ENCODE measurements at places on chromosomes 7 and 10.
A peak's percentile ranks its signal among the peaks of the same experiment; 100 is the strongest.

- no peak for ATAC-seq
These were observed 82.0 kb downstream of the FOXL3 start for GRCh38 chr7:371779-372545.

- no peak for ATAC-seq
These were observed 160.3 kb downstream of the SNX10 start for GRCh38 chr7:26451997-26452396.

DNA sequence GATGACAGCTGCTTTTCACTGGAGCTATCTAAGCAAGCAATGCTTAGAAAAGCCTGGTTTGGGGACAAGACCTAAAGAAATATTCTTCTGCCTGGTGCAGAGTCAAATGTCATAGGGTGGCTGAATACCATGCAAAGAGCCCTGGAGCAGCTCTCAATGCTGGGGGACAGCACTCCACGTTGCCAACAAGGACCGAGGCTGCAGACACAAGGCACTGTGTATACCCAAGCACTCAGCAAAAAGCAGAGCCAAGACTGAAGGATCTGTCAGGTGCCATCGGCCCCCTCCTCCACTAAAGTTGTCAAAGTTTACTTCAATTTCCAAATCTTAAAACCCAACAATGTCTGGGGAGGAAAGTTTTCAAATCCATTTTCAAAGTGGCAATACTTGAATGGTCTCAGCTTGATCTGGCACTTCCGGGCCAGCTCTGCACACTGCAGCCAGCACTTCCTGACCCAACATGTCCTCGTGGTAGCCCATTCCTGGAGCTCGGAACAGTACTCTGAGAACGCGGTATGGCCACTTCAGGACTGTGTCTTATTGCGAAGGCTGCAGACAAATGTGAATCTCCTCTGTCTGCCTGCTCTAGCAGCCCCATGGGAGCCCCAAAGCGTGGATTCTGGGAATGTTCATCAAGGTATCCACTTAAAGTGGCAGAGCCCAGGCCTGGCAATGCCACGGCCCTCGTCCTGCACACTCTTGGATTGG is 191.8 kb downstream of the TNS3 start:
- ATAC-seq: no peak

DNA sequence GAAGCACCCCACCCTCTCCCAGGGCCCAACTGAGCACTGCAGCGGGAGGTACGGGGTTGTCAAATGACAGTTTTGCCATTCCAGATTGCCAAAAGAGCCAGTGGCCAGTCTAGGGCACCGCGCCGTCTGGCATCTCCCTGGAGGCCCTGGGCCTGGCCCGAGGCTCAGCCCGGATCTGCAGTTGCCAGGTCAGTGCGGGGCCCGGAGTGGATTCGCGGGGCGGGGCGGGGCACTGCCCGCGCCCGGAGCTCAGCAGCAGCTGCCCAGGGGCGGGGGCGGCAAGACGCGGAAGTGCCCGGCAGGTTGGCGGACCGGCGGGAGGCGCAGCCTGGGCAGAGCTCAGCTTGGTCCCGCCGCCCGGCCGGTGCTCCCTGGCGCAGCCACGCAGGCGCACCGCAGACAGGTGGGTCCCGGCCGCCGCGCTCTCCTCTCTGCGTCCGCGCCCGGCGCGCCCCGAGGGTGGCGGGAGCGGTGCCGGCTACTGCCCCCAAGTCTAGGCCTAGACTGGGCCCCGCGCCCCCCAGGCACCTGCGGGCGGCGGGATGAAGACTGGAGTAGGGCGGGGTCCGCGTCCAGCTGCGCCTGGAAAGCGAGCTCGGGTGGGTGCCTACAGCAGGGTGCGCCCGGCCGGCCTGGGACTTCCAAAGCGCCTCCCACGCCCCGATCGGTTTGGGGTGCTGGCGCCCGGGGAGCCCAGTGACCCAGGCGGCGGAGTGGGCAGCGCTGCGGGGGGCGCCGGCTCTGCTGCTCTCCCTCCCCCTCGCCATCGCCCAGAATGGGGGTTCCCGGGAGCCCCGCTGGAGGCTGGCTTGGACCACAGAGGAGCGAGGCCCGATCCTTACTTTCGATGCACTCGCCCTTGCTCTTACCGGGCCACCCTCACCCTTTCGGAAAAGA is at the start of gene IRF5:
IRF5 (plus strand) TSS at position 281 of the 897 bp plus-strand sequence. CDS start 4,155 bp downstream, outside the sequence.
- peak; percentile 46 for ATAC-seq

GRCh38 chr7:69622960-69623359 is 24.7 kb downstream of the AUTS2 start:
- ATAC-seq: no peak
